Brain (organoid and tissue), 16 donors: ENCODE measurements at places on chromosomes 12 and 14.

GRCh38 chr12:122166422-122167349 lies 7.3 kb downstream of the IL31 start:
- peak; percentile 8 for DNase-seq

GRCh38 chr14:86892152-86892956 lies 1100.6 kb downstream of the GALC start:
- DNase-seq = no peak

DNA sequence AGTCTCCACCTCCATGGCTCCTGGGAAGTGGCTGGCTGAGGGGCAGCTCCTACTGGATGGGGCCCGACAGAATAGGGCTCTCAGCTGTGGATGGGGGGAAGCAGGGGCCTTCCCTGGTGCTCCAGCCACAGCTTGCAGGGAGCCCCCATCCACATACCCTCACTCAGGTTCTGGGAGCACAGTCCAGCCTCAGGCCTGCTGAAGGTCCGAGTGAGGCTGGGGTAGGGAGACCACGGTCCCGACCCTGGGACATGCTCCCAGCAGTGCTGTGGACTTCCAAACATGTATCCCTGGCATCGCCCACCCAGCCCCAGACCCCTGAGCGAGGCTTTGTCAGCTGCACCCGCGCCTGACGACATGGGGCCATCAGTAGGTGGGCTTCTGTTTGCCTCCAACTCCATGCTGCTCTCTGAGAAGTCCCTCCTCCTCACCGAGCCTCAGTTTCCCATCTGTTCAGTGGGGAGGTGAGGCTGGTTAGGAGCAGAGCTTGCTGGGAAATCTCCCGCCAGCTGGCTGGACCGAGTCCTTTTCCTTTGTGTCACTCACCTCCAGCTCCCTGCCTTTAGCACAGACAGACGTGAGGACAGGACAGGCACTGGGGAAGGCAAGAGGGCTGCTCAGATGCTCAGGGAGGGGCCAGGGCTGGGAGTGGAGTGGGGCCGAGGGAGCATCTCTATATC lies 9.1 kb upstream of the ATG101 start:
- DNase-seq = no peak

DNA sequence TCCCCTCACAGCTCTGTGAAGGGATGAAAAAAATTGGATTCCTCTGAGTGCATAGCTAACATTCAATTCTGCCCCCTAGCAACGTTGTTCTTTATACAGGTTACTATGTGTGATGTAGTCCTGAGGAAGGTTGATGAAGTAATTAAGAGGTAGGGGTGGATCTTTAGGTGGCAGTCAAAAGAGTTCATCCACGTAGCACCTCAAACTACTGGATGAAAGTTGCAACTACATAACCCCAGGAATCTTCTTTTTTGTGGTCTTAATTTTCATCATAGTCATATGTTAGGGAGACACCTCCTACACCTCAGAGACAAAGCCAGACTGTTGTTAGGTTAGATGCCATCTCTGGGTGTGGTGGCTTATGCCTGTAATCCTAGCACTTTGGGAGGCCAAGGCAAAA lies 10.2 kb upstream of the NFE2 start:
- no peak for DNase-seq

DNA sequence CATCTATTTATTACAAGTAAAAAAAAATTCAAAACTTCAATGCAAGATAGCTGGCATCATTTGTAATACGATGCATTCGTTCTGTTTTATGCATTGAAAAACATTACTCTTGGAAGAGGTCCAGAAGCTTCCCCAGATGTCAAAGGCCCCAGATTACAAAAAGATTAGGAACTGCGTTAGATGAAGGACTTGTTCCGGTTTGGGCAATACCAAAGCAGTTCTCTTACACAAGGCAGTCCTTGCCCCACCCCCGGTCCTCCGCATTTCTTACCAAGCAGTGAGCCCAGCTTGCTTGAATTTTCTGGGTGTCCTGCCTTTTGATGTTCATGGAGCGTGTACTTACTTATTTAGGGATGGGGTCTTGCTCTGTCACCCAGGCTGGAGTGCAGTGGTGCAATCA lies 4.8 kb upstream of the HVCN1 start:
- DNase-seq = no peak

GRCh38 chr12:52310622-52311284 lies 10.4 kb downstream of the KRT83 start:
- no peak for DNase-seq

DNA sequence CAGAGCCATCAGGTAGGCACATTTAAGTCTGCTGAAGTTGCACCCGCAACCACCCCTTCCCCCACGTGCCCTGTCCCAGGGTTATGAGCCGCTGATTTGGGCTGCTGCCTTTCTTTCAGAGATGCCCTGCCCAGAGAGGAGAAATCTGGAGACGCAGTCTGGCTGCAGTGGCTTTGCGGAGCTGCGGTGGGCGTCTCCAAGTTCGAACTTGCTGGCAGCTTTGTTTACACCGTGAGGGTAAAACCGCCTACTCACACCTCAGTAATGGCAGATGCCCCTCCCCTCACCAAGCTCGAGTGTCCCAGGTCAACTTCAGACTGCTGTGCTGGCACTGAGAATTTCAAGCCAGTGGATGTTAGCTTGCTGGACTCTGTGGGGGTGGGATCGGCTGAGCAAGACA lies 14.7 kb downstream of the PTCSC3 start:
- DNase-seq = no peak

DNA sequence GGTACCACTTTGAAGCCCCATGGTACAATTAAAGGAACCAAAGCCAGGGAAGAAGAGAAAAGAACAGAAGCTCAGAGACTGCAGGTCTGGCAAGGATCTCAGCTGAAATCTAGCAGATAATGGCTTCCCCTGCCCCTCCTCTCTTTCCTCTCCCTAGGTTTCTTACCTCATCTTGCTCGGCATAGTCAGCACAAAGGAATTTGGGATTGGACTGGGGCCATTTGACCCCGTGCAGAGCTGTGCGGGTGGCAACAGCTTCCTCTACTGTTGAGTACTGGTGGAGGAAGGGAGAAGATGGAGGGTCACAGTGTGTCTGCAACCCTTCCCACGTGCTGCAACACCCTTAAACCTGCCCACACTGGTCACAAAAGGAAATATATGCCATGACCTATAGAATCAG lies 4.7 kb upstream of the CDH24 start:
- no peak for DNase-seq

DNA sequence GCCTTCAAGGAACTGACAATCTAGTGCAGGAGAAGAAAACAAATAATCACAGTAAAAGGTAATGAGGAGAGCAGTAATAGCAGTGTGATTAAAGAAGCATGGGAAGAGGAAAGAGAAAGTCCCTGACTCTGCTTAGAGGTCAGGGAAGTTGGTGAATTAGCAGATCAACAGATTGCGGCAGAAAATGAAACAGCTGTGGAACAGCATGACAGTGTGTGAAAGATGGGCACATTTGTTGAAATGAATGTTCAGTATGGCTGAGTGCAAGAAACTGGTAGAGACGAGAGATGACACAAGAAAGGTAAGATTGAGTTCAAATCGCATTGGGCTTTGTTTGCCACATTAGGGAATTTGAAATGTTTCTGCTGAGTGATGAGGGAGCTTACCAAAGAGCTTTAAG lies 63.7 kb upstream of the RASSF8 start:
- DNase-seq = no peak

DNA sequence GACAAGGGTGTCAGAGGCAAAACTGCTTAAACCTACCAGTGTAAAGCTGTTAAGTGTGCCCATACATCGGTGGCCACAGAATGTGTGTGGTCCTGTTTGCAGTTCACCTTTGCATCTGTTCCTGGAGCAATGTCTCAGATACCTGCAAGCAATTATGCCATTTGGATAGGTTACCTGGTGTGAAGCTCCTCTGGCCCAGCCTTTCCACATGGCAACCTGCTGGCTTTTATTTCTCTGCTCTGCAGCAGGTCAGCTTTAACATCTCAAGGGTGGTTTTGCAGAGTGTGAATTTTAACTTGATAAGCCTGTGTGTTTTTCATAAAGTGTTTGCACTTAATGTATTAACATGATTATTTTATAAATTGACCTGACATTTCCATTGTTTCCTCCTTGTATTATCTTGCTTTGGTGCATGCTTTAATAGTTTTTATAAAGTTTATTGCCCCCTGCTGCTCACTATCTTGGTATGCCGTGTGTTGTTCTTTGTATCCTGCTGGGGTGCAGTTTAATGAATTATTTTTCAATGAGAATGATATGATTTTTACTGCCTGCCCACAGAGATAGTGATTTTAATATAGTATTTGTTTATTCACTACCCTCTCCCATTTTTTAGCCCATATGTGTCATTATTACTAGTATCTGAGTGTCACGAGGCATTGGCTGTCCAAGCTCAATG lies 403.8 kb downstream of the NPAS3 start:
- DNase-seq = no peak

DNA sequence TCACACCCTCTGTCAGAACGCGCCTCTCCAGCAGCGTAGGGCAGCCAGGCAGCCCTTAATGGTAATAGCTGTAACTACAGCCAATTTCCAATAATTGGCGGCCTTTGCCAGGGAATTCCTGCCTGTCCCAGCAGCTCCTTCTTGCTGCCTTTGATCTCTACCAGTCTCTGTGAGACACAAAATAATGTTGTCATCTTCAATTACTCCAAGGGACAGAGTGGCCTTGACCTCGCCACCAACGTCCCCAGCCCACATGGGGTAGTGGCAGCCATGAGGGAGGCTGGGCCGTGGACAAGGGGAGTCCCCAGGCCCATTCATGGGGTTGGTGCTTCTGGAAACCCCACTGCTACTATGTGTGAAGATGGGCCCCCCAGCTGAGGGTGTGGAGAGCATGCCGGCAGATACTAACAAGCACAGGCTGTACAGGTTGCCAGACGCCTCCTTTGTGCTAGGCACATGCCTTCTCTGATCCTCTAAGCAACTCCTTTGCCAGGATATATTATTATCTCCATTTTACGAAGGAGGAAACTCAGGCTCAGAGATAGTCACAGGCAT lies 17.4 kb upstream of the CLMN start:
- no peak for DNase-seq

DNA sequence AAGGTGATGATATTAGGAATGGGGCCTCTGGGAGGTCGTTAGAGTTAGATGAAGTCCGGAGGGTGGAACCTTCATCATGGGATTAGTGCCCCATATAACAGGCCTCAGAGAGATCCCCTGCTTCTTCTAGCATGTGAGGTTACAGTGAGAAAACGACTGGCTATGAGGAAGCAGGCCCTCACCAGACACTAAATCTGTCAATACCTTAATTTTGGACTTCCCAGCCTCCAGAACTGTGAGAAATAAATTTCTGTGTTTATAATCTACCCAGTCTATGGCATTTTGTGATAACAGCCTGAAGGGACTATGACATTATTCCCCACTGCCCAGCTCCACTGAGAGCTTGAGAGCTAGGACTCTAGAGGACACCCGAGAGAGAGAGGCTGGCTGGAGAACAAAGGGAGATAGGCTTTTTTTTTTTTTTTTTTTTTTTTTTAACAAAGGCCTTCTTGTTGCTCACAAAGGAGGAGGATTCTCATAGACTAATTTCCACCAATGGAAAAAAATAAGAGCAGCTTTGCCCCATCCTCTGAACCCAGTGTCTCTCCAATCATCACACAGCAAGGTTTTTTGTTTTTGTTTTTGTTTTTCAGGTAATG lies 87.8 kb upstream of the EEA1 start:
- DNase-seq = no peak

DNA sequence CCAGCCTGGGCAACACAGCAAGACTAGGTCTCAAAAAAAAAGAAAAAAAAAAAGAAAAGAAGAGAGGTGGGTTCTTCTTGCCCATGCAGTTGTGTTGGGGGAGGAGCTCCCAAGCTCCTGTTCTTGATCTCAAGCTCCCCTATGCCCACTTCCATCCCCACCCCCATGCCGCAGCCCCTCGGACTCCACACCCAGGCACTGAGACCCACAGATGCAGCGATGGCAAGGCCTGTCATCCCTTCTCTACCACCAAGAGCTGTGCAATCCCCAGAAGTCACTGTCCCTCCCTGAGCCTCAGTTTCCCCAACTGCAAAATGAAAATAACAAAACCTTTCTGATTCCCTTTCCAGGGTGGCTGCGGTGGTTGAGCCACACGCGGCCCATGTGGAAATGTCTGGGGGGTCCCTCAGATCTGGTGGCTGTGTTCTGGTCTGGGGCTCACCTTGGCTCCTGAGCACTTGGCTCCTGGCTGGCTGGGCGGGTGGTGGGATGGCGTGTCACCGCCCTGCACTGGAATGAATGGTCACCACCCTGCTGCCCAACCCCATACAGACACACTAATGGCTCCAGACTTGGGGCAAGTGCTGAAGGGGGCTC lies 22.6 kb upstream of the KIF26A start:
- no peak for DNase-seq

DNA sequence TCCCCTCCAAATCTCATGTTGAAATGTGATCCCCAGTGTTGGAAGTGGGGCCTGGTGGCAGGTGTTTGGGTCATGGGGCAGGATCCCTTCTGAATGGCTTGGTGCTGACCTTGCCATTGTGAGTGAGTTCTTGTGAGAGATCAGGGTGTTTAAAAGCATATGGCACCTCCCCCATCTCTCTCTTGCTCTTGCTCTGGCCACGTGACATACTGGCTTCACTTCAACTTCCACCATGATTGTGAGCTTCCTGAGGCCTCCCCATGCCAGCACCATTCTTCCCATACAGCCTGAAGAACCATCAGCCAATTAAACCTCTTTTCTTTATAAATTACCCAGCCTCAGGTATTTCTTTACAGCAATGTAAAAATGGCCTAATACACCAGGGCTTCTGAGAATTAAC lies 79.8 kb upstream of the C14orf132 start:
- no peak for DNase-seq

GRCh38 chr12:51246254-51246853 lies 7.7 kb downstream of the DAZAP2 start:
- DNase-seq = no peak

- DNase-seq = no peak
Measured at GRCh38 chr14:105411985-105412770, 7.4 kb upstream of the MTA1 start.

DNA sequence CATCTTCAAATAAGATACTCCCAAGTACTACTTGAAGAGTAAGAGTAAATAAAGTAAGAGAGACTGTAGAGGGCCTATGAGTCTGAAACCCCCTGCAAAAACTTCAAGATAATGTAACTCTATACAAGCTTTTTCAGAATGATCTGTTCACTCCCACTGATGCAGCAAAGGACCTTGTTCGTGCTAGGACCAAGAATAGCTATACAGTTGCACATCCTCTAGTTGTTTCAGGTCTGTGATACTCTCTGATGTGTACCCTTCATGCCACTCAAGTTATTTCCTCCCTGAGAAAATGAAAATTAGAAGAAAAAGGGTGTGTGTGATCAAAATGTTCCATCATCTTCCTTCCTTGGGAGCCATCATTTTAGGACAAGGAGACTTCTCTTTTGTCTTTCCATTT lies 204.4 kb downstream of the ALX1 start:
- no peak for DNase-seq

GRCh38 chr14:26204728-26205479 lies 392.9 kb downstream of the NOVA1 start:
- DNase-seq = peak; percentile 60

- DNase-seq = no peak
Measured at GRCh38 chr12:132243596-132244310, 85.6 kb downstream of the GALNT9 start.

GRCh38 chr12:24398605-24399004 lies 449.1 kb upstream of the SOX5 start:
- no peak for DNase-seq

- DNase-seq = no peak
Measured at GRCh38 chr12:2287151-2287550, 234.4 kb downstream of the CACNA1C start.
